ENCODE measurements at places on chromosomes 5 and 9.

GRCh38 chr5:163815240-163815791 lies 309.9 kb downstream of the MAT2B start:
- DNase-seq = no peak

DNA sequence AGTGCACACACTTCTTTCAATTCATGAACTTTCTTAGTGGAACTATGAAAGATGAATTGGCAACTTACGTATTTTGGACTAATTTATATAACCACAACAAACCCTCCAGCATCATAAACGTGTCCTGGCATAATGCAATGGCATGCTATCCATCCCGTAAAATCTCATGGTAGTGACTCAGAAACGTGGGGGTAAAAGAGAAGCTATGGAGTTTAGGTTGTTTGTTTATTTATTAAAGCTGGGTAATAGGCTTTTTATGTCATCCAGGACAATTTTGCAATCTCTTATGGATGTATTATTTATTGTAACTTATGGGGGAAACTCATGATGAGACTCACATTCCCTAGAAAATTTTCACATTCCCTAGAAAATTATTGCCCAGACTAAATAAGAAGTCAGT lies 106.3 kb downstream of the GDA start:
- DNase-seq = no peak

DNA sequence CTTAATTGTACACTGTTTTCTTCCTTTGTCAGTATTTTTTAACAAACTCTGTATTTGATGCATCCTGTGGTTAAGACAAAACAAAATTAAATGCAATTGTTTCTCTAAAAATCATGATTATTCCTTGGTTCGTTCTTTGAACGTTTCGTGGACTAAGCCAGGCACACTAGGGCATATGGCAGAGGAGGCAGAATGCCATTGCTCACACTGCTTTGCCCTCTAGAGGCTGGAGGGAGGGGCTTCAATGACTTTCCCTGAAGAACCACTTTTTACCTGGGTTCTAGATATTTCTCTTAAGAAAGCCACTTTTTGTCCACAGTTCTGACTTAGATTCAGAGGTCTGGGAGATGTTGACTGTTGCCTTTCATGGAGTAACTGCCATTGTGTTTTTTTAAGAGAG lies 236.2 kb upstream of the ADAMTSL1 start:
- DNase-seq = no peak

DNA sequence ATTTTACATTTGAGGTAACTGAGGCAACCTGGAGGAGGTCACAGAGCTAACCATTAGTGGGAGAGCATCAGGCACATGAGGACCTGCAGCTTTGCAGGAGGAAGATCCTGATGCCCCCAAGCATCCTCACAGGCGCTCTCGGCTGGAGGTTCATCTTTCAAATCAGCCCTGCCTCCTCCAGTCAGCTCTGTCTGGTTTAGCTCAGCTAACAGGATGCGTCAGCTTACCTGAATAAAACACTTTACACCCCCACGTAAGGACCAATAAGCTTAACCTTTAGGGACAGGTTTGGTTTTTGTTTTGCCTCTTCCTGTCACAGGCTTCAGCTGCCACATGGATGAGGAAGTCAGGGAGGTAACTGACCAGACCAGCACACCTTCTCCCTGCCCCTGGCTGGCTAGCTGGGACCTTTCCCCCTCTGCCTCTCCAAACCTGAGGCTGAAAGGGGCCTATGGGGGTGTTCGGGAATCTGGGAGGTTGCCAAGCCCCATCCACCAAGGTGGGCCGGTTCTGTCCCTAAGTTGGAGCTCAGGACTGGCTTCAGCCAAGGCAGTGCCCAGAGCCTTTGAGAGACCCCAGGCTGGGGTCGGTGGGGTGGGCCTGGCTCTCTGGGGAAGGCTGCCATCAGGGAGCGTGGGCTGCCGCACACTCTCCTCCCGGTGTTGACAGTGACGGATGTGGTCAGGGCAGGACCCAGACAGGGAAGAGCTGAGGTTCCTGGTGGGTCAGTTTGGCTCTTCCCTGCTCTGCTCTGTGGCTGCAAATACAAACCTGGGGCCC lies 20.0 kb upstream of the FCN1 start:
- DNase-seq = no peak

- no peak for DNase-seq
These were observed 130.9 kb downstream of the EFNA5 start for GRCh38 chr5:107539726-107540330.

DNA sequence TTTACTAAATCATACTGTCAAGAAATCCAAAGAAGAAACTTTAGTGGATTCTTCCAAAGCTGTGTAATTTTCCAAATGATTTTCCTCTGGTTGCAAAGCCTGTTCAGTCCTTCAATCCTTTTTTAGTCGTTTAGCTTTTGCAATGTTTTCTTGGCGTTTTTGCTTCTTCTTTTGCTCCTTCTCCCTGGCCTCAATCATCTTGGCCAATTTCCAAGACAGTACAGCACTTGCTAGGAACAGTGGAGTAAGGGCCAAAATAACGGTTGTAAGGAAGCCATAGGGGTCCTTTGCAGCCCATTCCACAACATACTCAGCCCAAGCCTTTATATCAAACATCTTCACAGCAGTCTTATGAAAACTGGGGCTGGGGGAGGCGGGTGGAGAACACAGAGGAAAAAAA lies 2.4 kb downstream of the SMIM15 start:
- DNase-seq = no peak

Measured in left forelimb (tissue), 1 donor.